ENCODE measurements at places on chromosomes 6 and 20. TPM values are rescaled to one million over a fixed set of nuclear protein-coding genes. Genes with fewer than 3 reads are reported as not detected.

DNA sequence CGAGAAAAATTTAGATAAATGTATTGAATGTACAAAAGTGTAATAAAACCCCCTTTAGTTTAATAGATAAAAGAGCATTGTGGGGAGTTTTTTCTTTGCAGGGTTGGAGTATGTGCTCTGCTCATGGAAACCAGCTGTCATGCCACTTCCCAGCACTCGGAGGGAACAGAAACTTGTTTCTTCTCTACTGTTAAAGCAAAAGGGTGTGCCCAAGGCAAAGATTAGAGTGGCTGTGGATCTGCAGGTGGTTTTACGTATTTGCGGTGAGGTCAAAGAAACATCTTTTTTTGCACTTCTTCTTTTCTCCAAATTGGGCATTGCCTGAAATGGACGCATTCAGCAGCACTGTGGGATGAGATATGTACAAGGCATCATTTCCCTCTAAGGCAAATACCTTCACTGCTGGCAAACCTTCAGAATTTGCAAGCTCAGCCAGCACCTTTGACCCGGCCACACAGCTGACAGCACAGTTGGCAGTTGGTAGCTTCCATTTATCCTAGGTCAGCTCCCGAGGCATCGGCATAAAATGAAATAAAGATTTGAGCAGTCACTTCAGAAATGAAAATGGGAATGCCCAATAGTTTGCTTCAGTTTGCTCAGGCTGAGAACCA is 178.4 kb upstream of the EYA4 start:
- no peak for DNase-seq

DNA sequence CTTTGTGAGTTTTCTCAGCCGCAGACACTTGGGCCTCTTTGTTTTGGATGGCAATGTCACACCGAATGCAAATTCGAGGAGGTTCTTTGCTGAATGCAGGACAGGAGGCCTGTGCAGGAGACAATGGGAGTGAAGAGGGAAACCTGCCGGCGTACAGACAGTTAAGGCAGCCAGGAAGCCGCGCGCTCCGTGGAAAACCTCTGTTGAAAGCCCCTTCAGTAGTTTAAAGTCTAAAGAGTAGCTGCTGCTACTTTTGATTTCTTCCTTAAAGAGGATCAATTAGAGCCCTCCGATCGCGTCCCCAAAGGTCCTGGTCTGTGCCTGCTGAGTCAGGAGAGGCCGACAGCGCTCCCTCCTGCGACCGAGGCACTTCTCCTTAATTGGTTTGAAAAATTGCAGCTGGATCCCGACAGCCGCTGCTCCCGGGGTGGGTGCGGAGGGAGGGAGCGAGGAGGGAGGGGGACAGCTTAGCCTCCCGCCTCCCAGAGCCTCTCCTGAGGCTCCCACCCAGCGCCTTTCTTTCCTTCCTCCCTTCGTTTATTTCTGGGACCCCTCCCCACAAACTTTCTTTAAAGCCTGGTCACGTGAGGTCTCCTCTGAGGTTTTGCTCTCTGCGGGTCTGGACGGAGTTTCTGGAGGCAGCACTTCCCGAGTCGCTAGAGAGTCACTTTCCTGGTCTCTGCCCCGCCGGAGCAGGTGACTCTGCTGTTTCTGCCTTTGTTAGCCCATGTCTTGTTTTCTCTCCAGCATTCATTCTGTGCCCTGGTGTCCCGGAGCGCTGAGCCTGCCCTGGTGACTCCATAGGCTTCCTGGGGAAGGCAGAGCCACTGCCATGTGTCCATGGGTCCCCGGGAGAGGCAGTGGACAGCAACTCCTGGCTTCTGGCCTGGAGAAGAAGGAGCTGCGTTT is 22.3 kb upstream of the RPP40 start:
- DNase-seq, result peak; percentile 79

DNA sequence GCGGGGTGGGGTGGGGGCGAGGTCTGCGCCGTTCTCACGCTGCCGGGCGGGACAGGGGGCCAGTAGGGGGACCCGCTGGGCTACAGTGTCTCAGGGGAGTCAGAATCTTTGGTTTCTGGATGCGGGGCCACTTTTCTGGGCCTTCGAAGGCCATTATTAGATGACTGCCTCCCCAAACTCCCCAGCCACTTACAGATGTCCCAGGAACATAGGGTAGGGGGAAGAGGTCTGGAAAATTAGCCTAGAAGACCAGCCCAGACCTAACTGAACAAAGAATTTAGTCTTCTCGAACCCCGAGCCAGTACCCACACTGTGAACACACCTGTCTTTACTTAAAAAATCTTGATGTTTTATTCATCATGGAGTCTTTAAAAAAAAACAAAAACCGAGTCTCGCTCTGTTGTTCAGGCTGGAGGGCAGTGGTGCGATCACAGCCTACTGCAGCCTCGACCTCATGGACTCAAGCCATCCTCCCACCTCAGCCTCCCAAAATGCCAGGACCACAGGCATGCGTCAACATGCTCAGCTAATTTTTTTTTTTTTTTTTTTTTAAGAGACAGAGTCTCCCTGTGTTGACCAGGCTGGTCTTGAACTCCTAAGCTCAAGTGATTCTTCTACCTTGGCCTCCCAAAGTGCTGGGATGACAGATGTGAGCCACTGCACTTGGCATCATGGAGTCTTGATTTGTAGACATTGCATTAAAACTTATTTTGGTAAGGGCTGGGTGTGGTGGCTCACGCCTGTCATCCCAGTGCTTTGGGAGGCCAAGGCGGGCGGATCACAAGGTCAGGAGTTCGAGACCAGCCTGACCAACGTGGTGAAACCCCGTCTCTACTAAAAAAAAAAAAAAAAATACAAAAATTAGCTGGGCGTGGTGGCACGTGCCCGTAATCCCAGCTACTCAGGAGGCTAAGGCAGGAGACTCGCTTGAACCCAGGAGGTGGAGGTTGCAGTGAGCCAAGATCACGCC is 3.3 kb upstream of the SLC29A1 start:
- DNase-seq, result no peak

DNA sequence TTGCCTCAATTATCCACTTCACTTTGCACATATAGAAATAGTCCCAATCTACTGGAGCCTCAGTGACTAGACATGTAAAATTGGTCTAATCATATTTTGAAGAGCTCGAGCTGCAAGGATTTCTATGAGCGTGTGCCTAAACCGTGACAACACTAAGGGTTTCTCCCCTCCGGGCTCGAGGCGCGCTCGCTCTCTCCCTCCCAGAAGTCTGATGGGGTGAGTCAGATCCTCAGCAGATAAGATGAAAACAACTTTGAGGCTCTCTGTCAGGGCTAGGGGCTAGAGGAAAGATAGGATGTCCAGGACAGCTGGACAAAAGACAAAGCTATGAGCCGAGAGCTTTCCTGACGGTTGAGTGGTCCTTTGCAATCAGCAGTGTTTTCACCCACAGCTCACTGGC is 16.8 kb downstream of the GNAS-AS1 start:
- DNase-seq, result no peak

GRCh38 chr6:9532621-9533557 is 882.0 kb downstream of the TFAP2A start:
- DNase-seq, result no peak

- DNase-seq, result peak; percentile 89
Observed at GRCh38 chr20:9280666-9281065, 211.8 kb downstream of the PLCB4 start.

- DNase-seq, result peak; percentile 58
Observed at GRCh38 chr6:137705160-137706082, 161.6 kb upstream of the TNFAIP3 start.

- peak; percentile 36 for DNase-seq
Observed at GRCh38 chr6:5215159-5215558, 45.6 kb downstream of the LYRM4 start.

DNA sequence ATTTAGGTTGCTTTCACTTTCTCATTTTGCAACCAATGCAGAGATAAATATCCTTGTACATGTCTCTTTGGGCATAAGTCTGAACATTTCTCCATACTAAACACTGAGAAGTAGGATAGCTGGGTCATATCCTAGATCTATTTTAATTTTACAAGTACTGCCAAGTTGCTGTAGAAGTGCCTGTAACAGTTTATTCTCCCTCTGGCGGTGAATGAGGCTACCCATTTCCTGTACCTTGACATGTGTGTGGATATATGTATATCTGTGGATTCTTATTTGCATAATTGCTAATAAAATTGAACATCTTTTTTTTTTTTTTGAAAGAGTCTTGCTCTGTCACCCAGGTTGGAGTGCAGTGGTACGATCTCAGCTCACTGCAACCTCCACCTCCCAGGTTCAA is 48.0 kb upstream of the PNRC1 start:
- DNase-seq, result peak; percentile 54

- DNase-seq, result peak; percentile 18
Observed at GRCh38 chr6:149060300-149060984, 257.1 kb upstream of the TAB2 start.

GRCh38 chr6:149250951-149251350 is 66.6 kb upstream of the TAB2 start:
- DNase-seq, result no peak

DNA sequence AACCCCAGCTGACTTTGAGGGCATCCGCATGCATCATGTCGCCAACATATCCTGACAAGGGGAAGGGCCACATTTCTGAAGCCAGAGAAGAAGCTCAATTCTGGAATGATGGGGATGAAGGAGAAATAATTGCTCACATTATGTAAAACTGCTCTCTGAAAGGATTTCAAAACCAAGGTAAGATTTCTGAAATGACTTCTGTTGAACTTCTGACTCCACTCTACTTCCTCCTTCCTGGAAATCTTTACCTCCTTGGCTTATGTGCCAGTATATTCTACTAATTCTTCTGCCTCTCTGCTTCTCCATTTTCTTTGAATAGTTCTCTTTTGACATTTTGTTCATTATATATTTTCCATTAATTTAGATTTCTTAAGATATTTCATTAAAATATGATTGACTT is 31.9 kb downstream of the HLA-DPB1 start:
- no peak for DNase-seq

GRCh38 chr6:138486249-138487101 is 12.8 kb downstream of the NHSL1 start:
- DNase-seq, result no peak

DNA sequence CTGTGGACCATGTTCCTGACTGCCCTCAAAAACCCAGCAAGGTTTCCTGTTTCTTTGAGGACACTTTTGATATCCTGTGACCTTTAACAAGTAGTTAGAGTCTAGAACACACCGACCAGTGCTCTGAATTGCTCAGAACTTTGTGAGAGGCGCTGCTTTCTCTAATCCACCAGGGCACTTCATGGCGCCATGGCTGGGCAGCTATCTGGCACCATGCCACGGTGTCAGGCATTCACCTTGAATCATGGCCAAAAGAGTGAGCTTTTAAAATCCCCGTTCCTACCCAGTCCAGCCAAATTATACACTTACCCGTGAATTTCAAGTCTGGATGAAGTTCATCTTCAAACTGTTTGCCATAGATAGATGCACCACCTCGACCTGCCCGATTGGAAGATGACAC is 17.0 kb upstream of the CPNE5 start:
- DNase-seq, result no peak

- DNase-seq, result peak; percentile 65
Observed at GRCh38 chr6:41371992-41372831, 36.8 kb downstream of the NCR2 start.

GRCh38 chr6:4776493-4777393 is 539 bp downstream of the CDYL start:
- DNase-seq, result peak; percentile 46

GRCh38 chr20:44309763-44310663 is 989 bp downstream of the FITM2 start:
- DNase-seq, result peak; percentile 95

GRCh38 chr6:112382778-112383177 is 35.6 kb downstream of the RFPL4B start:
- DNase-seq, result no peak

GRCh38 chr20:59811681-59812171 is 121.7 kb downstream of the SYCP2 start:
- no peak for DNase-seq

The PAX1 gene
- total RNA-seq, result 1.9 TPM

The SNAI1 gene
- total RNA-seq, result not detected

The FAM209B gene
- total RNA-seq, result not detected

The ARFGEF3 gene
- 4.6 TPM for total RNA-seq

The C2 gene
- 27.0 TPM for total RNA-seq
